ENCODE measurements at places on chromosomes 3 and 15. TPM values are rescaled to one million over a fixed set of nuclear protein-coding genes. Genes with fewer than 3 reads are reported as not detected.

DNA sequence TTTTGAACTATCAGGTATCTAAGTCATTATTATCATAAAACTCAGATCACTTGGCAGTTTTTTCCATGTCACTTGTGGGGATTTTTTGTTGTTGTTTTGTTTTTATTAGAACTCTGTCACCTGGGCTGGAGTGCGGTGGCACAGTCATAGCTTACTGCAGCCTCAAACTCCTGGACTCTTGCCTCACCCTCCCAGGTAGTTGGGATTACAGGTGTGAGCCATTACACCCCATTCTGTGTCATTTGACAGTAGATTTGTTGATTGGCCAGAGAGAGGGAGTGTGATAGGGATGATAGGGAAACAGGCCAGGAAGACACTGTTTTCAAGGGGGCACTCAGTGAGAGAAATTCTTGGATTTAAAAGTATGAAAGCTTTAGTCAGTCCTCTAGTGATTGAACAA, 54.7 kb upstream of the SCAANT1 start:
- no peak for DNase-seq

DNA sequence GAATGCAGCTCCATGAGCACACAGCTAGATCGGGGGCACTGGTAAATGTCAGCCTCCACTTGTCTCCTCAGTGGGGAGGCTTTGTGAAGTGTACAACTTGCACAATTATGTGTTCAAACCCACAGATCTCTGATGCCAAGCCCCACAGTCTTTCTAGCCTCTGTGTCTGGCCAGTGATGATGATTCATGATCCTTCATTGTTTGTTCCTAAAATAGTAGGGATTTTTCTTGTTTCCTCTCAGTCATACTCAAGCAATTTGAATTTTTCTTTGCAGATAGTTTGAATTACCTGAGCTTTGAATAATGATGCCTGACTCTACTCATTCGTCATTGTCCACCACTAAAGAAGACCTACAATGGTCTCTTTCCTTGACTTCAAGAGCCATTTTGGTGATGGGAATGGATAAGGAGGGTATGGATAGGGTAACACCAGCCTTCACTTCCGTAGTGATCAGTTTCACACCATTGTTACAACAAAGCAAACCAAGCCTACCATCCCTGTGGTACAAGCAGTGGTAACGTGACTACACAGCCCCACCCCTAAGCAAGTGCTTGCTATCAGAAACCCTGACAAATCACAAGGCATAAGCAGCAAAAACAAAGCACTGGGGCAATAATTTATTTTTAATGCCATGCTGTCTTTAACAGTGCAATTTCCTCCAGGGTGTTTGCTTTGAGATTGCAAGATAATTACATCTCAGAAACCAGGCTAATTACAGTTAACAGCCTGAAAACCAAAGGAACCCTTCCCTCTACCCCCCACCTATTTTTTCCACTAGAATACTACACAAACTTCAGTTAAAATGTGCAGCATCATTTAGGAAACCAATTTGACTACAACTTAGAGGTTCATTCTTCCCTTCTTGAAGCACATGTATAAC, 114.1 kb upstream of the PPP2R3A start:
- DNase-seq, result no peak

GRCh38 chr3:14047841-14048240, 76.8 kb downstream of the CHCHD4 start:
- DNase-seq, result no peak

DNA sequence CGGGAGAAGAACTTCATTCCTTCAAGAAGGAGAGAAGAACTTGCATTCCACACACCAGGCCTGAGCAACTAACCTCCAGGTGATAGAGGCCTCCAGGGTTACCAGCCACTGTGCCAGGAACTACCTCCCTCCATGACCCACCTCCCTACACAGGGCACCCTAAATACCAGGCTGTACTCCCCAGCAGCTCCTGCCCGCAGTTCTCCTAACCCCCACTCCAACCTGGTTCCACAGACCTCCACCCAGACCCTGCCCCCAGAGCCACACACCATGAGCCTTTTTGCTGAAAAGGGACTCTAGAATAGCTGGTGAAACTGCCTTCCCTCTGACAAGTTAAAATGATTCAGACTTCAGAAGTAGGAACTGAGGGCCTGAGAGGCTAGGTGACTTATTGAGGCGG, 8.2 kb downstream of the IGDCC3 start:
- no peak for DNase-seq

DNA sequence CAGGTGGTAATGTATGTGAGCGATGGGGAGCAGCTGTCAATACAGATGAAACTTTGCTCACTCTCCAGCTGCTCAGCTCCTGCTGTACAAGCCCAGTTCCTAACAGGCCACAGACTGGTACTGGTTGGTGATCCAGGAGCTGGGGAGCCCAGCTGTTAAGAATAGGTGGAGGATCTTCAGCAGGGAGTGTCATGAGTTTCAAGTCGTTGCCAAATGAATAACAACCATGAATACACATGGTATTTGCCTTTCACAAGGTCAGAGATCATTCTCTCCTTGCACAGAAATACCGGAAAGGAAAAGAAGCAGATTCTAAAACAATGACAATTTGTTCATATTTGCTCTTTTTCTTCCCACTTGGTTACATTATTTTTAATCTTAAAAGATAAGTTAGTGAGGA, 5.1 kb downstream of the PLSCR1 start:
- DNase-seq, result no peak

- DNase-seq, result no peak
Observed at GRCh38 chr15:45943240-45943639, 308.4 kb downstream of the SQOR start.

Gene SAMD7
- total RNA-seq, result not detected

Gene TMEM266
- not detected for total RNA-seq

GRCh38 chr3:185473290-185473815, 25.5 kb downstream of the TMEM41A start:
- DNase-seq, result no peak

Gene ANKUB1
- not detected for total RNA-seq

DNA sequence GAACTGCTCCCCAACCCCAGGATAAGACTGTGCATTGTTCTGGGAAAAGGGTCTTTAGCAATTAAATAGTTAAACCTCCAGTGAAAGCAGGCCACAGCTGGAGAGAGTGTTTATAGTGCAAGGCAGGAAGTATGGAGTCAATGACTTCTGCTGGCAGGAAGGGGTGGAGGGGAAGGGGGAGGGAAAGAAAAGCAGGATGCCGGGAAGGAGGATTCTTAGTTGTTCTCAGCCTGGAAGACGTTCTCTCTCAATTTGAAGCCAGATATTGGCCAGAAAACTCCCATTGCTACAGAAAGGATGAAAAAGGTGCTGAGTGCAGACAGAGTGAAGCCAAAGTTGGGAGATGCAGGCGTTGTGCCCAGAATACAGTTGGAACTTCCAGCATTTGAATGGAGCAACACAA, 35.7 kb upstream of the ACTL6A start:
- no peak for DNase-seq

DNA sequence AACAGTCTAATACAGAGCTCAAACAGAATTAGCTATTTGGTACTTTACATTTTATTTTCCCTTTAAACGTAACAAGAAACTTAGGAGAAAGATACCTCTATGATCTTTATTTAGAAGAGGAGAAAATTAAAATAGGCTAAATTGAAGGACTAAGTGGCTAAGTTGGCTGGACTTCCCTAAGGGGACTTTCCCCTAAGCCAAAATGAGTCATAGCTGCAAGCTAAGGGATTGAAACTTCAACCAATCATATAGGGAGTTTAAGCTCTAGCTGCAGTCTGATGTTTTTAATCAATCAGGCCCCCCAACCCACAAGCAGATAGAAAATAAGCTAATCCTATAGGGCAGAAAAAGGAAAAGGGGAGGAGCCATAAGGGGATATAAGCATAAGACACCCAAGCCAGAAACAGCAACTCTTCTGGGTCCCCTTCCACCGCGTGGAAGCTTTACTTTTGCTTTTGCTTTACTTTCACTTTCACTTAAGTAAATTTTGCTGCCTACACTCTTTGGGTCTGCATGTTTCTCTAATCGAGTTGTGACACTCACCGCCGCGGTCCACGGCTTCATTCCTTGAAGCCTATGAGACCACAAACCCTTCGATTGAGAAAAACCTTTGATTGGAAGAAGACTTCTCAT, 1108.5 kb upstream of the EPHA6 start:
- no peak for DNase-seq

- DNase-seq, result no peak
Observed at GRCh38 chr3:11096266-11097139, 57.8 kb upstream of the HRH1 start.

Gene ZIC4
- not detected for total RNA-seq

DNA sequence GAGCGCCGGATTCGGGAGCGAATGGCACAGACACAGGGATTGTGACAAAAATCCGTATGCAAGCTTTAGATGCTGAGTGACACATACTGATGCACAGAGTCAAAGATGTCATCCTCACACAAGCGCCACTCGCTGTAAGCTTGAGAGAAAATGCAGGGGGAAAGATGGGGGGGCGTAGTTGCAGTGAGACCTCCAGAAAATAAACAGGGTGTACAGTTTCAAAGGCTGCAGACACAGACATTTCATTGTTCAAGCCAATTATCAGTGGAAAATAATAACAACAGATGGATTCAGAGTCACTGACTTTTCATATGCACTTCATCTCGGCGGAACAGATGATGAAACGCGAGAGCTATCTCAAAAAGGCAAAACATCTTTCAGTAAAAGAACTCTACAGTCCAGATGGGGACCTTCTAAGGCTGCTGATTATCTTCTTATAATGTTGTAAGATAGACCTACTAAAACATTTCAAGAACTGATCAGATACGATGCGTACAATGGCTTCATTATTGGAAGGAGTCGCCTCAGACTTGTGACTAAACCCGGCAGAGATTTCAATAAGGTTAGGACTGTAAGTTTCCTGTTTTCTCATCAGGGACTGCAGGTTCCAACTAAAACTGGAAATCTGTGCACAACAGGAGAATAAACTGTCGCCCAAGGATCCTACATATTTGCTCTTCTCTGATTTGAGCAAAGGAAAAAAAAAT, 275.4 kb downstream of the FOXP1 start:
- DNase-seq, result no peak

DNA sequence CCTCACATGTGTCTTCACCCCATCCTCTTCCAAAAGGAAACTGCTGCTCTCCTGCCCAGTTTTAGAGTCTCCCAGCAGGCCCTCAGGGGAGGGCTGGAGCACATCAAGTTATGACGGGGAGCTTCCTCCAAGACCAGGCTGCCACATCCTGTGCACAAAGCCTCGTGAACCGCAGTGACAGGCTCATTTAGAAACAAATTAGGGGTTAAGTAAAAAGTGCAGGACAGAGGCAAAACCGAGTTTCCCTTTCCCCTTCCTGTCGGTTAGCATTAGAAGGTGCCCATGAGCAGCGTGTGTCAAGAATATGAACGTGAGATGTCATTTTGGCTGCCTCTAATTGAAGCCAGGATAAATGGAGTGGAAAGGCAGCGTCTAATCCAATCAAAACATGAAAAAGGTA, 199.7 kb downstream of the ARRDC4 start:
- DNase-seq, result no peak

- no peak for DNase-seq
Observed at GRCh38 chr3:89173546-89173945, 66.1 kb downstream of the EPHA3 start.

GRCh38 chr15:48084759-48085590, 35.8 kb upstream of the SLC24A5 start:
- no peak for DNase-seq

DNA sequence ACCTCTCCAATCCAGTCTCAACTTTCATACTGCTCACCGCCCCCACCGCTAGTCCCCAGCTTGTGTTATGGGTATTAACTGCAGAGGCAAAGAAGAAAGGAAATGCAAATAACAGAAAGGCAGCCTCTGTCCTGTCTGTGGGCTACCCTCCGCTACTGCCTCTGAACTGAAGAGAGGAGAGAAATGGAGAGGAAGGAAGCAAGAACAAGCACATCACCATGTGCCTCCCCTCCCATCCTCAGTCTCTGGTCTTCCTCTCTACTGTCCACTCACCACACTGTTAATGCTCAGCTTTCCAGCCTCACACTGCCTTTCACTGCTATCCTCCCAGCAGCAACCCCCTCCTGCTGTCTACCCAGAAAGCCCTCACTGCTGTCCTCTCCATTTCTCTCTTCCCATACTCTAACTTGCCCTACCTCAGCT, 139.0 kb upstream of the SLC2A2 start:
- no peak for DNase-seq

Gene PATL2
- 24.8 TPM for total RNA-seq

GRCh38 chr3:176914764-176915163, 282.5 kb downstream of the TBL1XR1 start:
- no peak for DNase-seq

GRCh38 chr3:4633078-4634004, 140.2 kb downstream of the ITPR1 start:
- no peak for DNase-seq

Gene REC114
- total RNA-seq, result not detected

DNA sequence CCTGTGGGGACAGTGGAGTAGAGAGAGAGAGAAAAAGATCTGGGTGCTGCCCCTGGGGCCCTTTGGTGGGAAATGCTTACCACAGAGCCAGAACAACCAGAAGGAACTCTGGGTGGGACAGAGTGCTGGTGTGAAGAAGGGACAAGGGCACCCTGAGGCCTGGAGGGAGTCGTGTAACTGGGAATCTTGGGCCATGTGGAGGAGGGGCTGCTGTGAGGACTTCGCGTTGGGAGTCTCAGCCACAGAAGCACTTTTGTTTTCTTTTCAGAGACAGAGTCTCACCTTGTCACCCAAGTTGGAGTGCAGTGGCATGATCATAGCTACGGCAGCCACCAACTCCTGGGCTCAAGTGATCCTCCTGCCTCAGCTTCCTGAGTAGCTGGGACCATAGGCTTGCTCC, 24.3 kb downstream of the XYLB start:
- no peak for DNase-seq

DNA sequence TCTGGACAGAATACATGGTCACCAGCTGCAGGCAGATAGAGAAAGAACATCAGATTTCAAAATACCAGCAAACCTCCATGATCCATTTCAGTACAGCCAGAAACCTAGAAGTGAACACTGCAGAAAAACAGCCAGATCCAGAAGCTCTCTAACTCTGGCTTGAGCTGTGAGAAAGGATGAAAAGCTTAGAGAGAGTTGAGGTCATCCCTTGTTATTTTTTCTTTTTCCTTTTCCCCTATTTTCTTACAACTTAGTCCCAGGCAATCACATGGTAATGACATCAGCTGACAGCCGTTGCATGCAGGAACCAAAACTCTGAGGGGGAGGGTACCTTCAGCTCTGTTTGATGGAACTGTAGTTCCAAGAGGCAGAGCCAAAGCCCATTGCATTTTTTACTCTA, 113.2 kb downstream of the TCF12 start:
- no peak for DNase-seq

Gene DAZL
- total RNA-seq, result not detected

Gene TUSC2
- 18.0 TPM for total RNA-seq

Gene METTL6
- 6.5 TPM for total RNA-seq

- DNase-seq, result no peak
Observed at GRCh38 chr15:86061581-86061980, 18.1 kb upstream of the AGBL1 start.

All from T-helper 17 cell (primary cell).